Hematopoietic multipotent progenitor cell treated with erythropoietin and hydrocortisone succinate and interleukin-3 and kit ligand, for 15 days (in vitro differentiated cells): ENCODE measurements at places on chromosomes 4 and X.

- no peak for DNase-seq
Observed at GRCh38 chr4:130143656-130144055, 1047.7 kb downstream of the C4orf33 start.

DNA sequence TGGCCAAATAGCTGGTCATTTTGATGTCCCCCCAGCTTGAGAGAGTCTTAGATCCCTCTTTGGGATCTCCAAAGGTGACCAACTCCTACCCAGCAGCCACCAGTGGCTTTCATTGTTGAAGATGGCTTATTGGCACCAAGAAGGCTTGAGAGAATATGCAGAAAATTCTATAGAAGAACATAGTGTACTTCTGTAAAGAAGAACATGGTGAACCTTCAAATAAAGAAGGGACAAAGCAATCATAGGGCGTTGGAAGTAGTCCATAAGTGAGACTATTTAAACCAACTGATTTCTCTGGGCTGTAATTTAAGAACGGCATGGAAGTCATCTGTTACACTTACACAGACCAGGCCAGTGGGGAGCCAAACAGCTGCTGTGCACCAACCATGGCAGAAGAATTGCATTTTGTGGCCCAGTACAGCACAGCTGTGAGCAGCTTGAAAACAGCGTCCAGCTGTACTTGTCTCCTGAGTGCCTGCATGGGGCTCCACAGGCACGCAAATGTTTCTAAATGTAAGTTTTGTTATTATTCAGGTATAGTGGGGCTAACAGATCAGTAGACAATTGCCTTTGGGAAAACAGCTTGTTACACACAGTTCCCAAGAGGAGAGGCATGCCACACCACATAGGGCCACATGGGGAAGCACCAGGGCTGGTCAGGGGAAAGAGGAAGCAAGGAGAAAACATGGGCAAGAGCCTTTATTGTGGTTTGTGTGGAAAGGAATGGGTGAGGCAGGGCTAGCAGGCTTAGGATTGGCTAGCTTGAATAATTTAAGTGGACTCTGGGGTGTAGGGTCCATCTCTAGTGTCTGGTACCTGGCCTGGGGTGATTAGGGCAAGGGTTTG is 125.0 kb downstream of the ARHGAP6 start:
- no peak for DNase-seq

- DNase-seq, result no peak
Observed at GRCh38 chrX:112866175-112866574, 25.5 kb upstream of the AMOT start.

DNA sequence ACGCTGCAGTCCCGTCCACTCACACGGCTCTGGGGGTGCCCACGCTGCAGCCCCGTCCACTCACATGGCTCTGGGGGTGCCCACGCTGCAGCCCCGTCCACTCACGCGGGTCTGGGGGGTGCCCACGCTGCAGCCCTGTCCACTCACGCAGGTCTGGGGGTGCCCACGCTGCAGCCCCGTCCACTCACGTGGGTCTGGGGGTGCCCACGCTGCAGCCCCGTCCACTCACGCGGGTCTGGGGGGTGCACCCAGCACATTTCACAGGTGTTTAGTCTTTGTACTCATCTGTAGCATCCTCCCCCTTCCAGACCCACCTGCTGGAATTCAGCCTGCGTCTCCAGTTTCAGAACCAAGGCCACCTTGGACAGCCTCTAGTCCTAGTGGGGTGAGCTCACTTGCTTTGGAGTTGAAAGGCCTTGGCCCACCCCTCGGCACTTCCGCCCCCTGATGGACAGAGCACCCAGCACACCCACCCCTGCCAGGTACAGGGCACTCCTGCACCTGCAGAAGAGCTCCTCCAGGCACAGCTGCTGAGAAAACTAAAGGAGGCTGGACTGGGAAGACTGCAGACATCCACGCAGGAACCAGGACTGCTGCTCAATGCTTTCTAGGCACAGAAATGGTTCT is 73.0 kb downstream of the ABLIM2 start:
- no peak for DNase-seq

GRCh38 chr4:102623622-102624021 is 122.5 kb downstream of the NFKB1 start:
- DNase-seq, result no peak

DNA sequence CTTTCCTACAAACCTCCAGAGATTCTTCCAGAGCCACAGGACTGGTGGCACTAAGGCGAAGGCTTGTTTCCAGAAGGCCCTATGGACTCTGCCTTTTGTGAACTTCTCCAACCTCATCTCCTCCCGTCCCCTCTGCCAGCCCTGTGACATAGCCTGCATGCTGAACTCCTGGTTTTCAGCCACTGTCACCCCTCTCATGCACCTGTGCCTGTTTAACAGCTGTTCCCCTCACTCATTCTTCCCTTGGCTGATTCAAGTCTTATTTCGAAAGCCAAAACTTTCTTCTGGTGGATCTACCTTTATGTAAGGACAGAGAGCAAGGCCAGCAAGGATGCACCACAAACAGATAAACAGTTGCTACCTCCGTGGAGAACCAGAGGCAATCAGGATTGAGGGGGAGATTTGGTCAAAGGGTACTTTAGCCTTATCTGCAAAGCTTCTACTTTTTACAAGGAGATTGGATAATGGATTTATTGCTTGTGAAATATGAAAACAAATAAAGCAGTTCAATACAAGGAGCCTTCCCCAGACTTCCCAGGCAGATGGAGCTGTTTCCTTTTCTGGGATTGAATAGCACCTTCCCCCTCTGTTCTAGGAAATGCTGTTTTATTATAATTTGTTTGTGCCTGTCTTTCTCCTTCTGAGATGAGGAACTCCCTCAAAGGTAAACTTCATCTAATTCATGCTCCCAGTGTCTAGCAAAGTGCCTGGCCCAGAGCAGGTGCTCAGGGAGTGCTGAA is 5.7 kb downstream of the CITED1 start:
- DNase-seq, result no peak

DNA sequence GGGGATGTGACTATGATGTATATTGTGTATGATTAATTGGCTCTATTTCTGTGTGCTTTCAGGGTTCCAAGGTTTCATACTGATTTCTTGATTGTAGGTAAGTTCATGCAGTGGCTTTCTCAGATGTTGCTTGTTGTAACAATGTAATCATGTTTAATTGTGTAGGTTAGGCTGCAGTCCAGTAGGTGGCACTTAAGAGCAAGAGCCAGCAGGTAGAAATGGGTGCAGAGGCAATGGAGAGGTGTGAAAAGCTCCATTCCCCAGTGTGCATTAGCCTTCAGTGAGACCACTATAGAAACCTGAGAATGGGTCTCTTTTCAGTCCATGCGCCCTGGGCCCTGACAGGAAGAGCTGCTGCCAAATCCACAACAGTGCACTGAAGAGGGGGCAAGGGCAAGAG is 28.2 kb downstream of the DCAF12L2 start:
- DNase-seq, result no peak

DNA sequence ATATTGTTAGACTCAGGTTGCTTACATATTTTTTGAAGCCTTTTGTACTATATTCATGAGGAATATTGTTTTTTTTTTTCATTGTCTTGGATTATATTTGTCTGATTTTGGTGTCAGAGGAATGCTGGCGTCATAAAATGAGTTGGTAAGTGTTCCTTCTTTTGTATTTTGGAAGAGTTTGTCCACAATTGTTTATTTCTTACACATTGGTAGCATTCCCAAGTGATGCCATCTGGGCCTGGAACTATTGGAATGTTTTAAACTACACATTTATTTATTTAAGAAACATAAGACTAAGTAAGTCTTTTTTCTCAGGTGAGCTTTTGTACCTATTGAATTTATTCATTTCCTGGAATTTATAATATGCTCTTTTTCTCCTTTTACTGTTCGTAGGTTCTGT is 107.6 kb downstream of the LARP1B start:
- DNase-seq, result no peak

- no peak for DNase-seq
Observed at GRCh38 chr4:119307606-119308005, 14.3 kb downstream of the FABP2 start.

DNA sequence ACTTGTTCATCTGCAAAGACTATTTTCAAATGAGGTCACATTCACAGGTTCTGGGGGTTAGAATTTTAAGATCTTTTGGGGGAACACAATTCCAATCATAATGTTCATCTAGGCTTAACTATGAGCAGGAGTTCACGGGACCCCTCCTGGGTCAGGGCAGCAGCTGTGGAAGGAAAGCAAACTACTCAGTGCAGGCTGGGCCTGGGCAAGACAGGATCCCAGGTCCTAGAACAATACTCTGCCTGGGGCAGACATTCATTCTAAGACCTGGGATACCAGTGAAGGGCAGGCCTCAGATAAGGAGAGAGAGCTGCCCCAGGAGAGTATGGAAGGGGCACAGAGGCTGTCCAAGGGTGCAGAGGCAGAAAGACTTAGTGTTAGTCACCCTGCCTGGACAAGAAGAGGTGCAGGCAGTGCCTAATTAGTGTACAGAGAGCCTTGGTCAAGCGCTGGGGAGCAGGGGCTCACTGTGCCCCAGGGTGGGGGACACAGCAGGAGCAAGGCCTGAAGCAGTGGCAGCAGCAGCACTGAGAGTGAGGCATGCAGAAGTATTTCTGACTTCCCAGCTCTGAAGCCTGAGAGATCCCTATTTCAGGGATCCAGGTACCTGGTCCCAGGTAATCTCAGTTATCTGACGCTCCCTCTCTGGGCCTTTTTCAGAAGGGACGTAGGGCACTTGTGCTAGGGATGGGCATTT is 123.0 kb upstream of the MAMLD1 start:
- DNase-seq, result no peak

- DNase-seq, result no peak
Observed at GRCh38 chr4:176945334-176945733, 152.6 kb upstream of the VEGFC start.

DNA sequence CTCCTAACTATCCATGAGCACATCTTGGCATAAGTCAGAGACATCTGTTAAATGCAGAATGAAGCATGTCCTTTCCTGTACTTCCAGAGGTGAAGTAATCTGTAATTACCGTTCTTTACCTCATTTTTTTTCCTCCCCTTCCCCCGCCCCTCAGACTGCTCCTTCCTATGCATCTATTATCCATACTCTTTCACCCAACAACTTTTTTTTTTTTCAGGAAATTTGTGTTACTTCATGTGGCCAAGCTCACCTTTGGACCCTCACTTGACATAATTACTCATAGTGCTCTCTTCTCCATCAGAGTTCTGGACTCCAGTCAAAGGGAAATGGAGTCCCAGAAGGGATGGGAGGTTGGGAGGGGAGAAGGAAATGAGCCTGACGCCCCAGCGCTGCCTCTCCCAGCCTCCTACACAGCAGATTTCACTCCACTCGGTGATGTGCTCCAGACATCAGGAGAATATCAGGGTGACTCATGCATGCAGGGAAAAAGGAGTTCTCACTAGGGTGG is 568.8 kb downstream of the STIM2 start:
- no peak for DNase-seq

DNA sequence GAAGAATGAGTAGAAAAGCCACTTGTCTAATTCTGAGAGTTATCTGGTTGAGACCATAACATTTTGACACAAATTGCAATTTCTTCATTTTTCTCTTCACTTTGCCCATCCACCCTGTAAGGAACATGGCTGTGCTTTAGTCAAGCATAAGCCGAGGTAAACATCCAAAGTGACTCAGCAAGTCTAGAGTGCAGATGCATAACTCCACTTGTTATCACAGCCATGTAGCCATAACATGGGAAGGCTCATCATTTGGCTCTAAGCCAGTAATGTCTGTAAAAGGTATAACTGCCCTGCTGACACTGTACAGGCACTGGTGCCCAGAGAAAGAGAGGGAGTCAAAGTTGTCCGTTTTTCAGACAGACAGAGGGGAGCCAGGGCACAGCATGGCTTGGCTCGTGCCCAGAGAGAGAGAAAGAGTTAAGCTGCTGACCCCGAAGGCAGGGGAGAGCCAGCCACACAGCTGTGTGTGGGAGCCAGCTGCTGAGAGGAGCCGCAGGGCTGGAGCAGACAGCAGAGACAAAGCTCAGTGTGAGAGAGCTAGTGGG is 76.9 kb upstream of the EXOC1L start:
- DNase-seq, result peak; percentile 56

- no peak for DNase-seq
Observed at GRCh38 chr4:6845027-6845426, 62.5 kb downstream of the KIAA0232 start.

DNA sequence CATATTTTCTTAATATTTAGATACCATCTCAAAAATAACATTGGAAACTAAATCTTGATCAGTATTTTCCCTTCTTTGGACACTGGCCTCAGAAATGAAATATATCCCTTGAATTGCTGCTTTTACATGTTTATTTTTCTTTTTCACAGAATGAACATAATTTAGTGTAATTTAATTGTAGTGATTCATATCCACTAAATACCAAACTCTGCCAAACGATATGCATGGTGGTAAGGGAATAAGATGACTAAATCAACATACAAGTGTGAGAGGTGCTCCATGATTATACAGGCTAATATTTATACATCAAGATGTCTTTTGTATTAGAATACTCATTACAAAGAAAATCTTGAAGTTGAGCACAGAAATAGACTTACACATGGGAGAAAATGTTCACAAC is 216.8 kb upstream of the PACRGL start:
- no peak for DNase-seq

DNA sequence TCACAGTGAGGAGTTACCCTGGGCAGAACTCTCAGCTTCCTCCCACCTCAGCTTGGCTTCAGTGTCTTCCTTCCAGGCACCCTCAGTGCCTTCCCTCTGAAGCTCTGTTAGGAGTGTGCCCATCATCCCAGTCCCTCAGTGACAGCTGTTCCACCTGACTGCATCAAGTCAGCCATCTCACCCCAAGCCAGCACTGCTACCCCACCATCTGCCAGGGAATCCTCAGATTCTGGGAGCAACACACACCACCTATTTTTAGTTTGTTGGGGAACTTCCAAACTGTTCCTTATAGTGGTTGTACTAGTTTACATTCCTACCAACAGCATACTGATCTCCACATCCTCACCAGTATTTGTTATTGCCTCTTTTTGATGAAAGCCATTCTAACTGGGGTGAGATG is 182.9 kb downstream of the RELL1 start:
- no peak for DNase-seq

DNA sequence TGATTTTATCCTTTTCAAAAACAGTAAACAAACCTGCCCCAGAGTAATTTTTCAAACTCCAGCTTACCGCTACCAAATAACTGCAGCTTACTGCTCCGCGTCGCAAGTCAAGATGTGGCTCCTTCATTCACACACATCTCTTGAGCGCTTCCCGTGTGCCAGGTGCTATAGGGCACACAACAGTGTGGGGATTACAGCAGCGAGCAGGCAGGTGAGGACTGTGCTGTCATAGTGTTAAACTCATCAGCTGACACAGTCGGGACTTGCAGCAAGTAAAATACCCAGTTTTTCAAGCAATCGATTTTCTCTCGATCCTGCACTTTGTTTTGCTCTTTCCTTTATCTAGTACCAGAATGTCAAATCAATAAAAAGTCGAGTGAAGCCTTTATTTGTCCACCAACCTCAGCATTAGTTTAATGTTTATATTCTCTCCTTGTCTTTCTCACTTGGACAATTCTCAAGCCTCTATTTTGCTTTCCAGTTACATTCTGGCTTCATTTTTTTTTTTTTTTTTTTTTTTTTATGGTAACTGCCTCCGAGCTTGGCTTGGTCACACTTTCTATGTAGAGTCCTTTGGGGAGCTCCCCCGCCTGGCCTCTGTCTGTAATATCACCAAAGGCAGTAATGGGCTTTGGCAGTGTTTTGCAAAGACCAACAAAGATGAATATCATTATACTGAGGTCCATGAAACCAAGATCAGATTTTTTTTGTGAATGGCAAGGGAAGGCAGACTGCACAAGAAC is 8.3 kb upstream of the ASB5 start:
- no peak for DNase-seq
